ENCODE measurements at places on chromosomes 1 and 21.

GRCh38 chr1:21496886-21497285 lies 12.3 kb upstream of the ALPL start:
- no peak for DNase-seq

- DNase-seq, result no peak
Measured at GRCh38 chr1:176994931-176995596, 169.4 kb downstream of the ASTN1 start.

DNA sequence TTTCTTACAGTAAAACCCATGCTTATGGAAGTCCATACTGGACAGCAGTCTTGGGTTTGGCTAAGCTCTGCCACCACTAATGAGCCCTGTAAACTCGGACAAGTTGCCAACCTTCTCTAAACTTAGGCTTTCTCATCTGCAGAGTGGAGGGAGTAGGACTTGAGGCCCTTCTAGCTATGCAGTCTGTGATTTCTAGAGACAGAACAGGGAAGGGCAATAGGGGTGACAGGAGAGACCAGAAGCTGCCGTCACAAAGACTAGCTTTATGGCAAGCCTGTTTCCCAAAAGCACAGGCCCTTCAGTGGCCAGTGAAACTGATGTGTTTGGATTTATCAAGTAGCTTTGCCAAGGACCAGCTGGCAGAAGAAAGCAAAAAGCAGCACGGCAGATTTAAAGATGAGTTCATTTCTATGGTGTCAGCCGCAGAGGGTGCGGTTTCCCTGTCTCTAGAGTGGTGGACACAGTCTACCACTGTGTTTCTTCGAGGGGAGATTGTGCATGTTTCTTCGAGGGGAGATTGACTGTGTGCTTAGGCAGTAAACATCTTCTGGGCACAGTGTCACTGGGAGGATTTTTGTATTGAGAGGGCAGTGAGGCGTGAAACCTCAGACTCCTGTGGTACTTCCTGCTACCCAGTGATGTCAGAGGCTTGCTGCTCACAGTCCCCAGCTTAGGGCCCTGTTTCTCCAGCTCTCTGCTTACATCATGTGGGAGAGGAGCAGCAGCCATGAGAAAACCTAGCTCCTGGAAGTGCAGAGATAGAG lies 119.0 kb downstream of the ROR1 start:
- peak; percentile 2 for DNase-seq

DNA sequence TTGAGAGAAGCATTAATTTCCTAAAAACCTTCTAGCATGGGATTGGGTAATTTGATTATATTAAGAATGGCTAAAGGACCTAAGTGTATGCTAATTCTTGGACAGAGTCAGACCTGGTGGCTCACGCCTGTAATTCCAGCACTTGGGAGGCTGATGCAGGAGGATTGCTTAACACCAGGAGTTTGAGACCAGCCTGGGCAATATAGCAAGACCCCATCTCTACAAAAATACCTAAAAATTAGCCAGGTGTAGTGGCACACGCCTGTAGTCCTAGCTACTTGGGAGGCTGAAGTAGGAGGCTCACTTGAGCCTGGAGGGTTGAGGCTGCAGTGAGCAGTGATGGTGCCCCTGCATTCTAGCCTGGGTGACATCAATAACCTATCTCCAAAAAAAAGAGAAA lies 45.9 kb upstream of the BMP8A start:
- DNase-seq, result no peak

DNA sequence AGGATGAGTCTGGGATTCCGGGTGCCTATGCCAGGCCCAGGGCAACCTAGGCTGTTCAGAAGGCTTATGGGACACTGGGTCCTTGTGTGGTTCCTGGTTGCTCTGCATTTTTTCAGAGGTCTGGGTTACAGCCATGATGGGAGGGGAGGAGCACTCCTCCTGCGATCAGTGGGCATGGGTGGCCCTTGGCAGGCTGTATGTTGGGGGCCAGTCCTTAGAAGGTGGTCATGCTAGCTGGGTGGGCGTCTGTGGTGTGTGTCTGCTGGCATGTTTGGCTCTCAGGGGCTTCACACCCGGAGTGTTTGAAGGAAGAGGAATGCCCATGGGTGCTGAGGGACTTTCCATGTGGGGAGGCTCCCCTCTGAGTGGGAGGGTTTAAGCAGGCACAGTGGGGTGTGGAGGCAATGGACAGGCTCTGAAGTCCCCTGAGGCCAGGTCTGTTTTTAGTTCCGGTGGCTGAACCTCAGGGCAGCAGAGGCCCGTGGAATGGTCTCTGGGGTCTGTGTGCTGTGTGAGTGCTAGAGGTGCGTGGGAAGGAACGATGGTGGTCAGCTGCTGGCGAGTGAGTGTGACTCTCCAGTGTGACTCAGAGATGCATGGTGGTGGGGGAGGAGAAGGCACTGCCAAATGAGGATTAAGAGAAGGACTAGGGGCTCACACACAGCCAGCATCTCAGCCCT lies 25.3 kb downstream of the CACNA1E start:
- DNase-seq, result no peak

DNA sequence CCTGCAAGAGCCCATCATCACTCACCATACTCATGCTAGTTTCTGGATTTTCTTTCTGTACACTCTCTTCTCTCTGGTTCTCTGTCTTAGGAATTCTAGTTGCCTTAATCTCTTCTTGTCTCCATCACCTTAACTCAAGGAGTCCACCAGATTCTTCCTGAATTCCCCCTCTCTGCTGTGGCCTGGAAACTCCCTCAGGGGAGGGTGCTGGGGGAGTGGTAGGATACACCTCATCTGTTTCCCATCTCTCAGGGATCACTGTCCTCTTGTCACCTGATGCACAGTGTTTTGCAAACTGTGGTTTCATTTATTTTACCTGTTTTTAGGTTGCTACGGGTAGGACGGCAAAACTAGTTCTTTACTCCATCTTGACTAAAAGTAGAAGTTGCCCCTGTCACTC lies 6.6 kb upstream of the GNG12 start:
- no peak for DNase-seq

DNA sequence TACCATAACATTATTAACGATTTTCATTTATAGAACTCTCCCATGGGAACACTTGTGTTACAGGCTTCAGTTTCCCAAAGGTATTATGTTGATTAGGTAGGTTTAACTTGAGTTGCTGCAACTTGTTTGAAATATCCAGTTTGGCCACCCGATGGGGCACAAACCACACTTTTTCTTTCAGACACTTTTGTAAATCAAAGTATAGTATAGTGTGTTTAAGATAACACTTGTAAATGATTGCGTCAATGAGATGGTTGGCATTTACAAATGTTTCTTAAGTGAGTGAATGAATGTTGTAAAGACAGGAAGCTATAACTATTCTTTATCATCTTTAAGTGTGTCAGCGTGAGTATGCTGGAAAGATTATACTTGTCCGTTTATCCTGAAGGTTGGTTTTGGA lies 4.3 kb downstream of the XPR1 start:
- DNase-seq, result no peak

DNA sequence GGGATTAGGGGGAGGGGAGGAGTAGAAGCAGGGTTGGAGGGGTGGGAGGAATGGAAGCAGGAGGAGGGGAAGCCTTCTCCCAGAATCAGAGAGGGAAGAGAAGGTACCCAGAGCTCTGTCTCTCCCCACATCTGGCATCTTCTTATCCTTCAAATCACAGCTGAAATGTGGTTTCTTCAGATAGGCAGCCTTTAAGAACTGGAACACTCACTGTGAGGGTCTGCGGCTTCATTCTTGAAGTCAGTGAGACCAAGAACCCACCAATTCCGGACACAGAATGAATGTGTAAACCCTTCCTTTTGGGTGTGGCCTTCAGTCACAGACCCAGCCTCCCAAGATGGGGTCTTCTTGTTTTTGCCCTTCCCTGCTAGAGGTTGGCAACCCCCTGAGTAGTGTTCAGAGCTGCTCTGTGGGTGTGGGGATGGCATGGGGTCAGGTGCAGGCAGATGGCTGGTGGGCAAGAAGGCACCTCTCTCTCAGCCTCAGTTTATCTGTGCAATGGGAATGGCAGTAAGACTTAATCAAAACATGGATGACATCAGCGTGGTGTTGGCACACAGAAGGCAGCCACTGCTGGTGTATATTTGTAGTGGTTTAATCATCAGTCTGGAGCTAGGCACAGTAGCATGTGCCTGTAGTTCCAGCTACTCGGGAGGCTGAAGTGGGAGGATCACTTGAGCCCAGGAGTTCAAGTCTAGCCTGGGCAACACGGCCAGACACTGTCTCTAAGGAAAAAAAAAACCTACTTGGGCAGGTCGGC lies 7.2 kb downstream of the FAAH start:
- no peak for DNase-seq

DNA sequence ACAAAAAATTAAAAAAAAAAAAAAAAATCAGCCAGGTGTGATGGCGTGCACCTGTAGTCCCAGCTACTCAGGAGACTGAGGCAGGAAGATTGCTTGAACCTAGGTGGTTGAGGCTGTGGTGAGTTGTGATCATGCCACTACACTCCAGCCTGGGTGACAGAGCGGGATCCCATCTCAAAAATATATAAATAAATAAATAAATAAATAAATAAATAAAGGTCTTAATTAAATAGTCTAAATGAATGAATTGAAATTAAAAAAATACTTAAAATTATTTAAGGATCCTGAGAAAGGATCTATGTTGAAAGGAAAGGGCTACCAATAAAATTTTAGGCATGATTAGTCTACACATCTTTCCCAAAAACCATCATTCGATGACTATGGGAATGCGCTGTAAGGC lies 67.4 kb upstream of the HP1BP3 start:
- no peak for DNase-seq

GRCh38 chr1:227886503-227886961 lies 61.2 kb downstream of the WNT9A start:
- no peak for DNase-seq

DNA sequence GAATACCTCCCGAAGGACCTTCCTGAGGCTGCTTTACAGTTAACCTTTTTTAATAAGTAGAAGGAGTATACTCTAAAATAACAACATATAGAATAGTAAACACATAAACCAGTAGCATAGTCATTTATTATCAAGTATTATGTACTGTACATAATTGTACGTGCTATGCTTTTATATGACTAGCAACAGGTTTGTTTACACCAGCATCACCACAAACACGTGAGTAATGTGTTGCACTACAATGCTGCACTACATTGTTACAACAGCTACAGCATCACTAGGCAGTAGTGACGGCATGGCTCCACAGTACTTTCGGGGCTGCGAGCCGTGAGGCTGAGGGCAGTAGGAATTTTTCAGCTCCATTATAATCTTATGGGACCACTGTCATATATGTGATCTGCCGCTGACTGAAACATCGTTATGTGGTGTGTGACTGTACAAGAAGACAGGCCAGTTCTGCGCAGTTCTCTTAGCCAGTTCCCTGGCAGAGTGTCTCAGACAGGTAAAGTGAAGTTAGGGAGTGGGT lies 82.8 kb upstream of the LRRC8D start:
- DNase-seq, result no peak

GRCh38 chr1:160146107-160146506 lies 5.3 kb upstream of the ATP1A4 start:
- no peak for DNase-seq

DNA sequence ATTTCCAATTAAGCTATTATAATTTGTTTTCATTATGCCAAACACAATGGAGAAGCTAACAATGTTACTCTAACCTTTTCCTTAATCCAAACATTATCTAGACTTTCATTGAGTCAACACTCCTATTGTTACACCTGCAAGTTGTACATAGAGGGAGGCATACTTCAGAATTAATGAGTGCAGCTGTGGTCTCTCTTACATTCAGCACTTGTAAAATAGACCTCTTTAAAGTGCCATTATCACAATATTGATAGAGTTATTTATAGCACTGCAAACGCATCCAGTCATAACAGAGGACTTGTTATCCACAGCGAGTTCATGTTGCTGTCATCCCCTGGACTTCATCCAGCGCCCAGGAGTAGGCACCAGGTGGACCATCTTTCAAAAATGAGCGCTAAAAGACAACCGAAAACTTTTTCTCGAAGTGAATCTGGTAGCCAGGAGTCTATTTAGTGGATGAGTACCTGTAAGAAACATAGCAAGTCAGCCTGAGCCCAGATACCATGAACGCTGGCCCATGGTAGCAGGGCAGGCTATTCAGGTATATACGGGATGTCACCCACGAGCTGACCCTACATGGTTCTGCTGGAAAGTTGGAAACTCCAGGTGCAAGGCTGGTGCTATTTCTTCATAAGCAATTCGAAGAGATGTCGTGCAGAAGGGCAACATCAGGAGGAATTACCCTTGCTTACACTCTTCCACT lies 70.6 kb upstream of the NFIA start:
- DNase-seq, result no peak

GRCh38 chr21:32391755-32392154 lies 1.1 kb downstream of the URB1 start:
- no peak for DNase-seq

DNA sequence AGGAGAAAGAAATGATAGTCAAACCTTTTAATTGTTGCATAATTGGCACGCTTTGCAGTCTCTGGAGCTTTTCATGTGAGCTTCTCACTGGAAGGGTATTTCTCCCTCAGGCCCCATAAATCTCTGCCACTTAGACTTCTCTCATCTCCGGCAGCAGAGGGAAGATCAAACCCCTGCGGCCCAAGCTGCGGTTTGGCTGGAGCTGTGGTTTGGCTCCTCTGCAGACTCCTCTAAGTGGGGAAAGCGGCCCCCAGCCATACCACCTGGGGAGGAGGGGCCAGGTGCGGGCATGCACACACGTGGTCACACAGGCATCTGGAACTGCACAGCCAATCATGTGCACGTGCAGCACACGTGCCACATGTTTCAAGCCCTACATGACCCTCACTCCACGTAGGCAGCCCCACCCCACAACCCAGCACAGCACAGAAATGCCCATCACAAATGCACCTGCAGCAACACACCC lies 58.3 kb downstream of the UBE2T start:
- DNase-seq, result no peak

GRCh38 chr1:19070197-19070651 lies 113.7 kb upstream of the IFFO2 start:
- no peak for DNase-seq

GRCh38 chr1:174605198-174605597 lies 157.4 kb downstream of the GPR52 start:
- no peak for DNase-seq

DNA sequence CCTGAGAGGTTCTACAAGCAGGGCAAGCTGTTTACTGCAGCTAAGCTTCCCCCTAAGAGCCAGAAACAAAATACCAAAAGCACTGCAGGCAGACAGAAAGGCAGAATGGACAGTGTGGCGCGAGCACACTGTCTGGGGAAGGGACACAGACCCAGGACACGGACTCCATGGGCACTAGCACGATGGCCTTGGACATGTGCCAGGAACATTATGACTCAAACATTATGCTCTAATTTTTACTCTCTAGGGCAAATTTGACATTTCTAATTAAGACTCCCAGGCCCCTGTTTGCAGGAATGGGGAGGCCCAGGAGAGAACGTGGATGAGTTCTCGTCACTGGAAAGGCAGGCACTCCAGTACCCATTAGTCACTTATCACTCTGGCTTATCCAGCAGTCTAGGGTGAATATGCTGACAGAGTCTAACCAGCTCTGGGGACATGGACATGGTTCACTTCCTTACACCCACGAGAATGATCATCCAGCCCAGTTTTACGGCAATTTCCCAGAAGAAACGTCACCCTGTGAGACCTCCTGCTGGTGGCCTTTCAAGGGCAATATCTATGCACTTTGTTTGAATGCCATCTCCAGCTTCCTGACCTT lies 45.1 kb downstream of the CAPN8 start:
- no peak for DNase-seq

- DNase-seq, result no peak
Measured at GRCh38 chr1:205432116-205432515, 10.3 kb upstream of the LEMD1 start.

- DNase-seq, result no peak
Measured at GRCh38 chr1:9361630-9362260, 69.1 kb downstream of the SPSB1 start.

Measured in stimulated activated CD8-positive, alpha-beta memory T cell treated with anti-CD3 and anti-CD28 coated beads, Interleukin-7, amount 100 ng/mL, for 1 hour (primary cell).